ENCODE measurements at places on chromosomes 12 and 14.

- no peak for DNase-seq
Observed at GRCh38 chr12:17695495-17695894, 394.5 kb downstream of the RERGL start.

- DNase-seq, result no peak
Observed at GRCh38 chr14:90757452-90757851, 58.8 kb downstream of the TTC7B start.

- DNase-seq, result no peak
Observed at GRCh38 chr12:1778911-1779310, 41.5 kb upstream of the LRTM2 start.

DNA sequence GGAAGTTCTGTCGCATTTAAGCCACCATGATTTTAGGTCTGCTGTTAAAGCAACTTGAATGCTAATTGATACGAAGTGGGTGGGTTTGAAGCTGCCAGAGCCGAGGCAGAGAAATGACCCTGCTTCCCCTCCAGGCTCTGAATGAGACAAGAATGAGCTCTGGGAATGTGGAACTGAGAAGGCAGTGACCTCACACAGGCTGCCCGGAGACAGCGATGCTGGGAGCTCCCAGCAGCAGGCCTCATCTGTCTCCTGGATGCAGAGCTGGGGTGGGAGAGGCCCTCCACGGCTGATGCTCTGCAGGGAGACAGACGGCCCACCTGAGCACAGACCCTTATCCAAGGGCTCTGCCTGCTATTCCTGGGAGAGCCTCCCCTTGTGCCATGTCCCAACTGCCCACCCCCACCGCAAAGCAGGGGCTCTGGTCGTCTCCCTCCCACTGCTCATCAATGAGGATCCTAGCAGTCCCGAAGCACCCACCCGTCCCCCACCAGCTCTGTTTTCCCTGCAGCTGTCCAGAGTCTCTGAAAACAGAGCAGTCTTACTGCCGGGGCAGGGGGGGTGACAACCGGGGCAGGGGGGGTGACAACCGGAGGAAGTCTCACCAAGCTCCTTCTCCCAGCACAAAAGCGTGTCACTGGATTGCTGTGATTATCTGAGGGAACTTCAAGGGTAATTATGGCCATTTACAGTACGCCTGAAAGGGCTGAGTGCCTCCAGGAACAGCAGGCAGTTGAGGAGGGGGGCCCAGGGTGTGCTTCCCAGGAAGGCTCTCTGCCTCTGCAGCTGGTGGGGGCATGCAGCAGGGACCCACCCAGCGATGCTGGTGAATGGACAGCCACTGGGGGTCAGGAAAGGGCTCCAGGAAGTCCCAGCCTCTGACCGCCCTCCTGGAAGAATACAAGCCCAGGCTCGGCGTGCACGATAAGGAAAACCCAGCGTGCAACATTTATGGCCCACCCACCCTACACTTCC, 67.8 kb downstream of the CHGA start:
- DNase-seq, result no peak

DNA sequence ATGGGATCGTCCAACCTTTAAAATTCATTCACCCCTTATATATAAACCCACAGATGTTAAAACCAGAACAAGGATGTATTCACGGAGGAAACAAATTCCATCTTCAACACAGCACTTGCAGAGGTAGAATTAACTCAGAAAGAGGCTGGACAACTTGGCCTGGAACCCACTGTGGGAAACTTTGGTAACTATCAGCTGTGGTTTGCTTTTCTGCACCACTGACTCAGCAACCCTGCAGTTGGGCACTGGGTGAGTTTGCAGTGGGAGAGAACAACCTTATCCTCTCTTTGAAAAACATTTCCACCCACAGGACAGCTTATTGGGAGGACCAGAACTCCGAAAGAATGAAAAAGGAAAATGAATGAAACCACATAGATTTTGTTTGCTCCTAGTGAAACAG, 66.3 kb downstream of the ZNF664 start:
- DNase-seq, result no peak

DNA sequence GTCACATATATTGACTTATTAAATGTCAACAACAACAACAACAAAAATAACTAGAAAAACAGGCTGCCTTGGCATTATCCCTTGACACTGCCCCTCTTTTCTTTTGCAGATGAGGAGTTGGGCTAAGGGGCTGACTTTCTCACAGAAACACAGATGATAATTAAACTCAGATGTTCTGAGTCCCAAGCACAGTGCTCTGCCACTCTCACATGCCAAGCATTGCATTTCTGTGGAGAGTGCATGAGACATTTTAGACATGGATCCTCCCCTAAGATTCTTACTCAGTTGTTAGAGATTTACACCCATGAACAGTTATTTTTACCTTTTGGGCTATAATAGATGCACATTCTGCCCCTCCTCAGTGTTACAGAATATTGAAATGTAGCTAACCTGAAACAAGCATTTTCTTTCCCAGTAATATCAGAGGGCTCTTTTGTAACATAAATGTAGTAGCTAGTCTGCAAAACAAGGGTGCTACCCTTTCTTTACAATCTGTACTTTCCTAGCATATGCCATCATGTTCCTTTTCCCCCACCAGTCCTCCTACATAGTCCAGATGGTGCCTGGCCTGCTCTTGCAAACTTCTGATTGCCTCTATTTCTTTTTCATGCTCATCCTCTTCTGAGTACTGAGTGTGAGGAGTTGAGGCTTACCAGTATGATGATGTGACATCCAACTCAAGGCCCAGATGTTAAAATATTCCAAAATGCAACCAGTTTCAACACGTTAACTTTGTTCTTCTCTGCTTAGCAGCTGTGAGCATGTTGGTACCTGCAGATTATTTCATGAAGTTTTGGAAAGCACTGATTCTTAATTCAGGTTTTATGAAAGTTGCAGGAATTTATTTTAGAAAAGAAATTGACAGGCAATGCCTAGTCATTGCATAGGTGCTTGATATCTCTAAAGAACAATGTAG, 125.0 kb upstream of the ATP2B1 start:
- no peak for DNase-seq

DNA sequence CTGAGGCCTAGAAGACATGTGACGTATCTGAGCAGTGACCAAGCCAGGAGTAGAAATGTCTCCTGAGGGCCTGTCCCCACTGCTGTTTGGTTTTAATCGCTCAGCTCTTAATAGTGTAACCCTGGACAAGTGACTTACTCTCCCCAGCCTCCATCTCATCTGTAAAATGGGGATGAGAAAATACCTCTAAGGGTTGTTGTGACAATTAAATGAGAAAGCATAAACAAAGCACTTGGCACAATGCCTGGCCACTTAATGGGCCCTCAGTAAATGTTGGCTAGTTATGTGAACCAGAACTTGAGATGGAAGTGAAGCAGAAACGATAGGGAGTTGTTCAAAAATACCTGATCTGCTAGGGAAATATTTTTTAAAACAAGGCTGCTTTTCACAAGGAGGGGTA, 58.2 kb downstream of the HMGA2 start:
- DNase-seq, result peak; percentile 35

DNA sequence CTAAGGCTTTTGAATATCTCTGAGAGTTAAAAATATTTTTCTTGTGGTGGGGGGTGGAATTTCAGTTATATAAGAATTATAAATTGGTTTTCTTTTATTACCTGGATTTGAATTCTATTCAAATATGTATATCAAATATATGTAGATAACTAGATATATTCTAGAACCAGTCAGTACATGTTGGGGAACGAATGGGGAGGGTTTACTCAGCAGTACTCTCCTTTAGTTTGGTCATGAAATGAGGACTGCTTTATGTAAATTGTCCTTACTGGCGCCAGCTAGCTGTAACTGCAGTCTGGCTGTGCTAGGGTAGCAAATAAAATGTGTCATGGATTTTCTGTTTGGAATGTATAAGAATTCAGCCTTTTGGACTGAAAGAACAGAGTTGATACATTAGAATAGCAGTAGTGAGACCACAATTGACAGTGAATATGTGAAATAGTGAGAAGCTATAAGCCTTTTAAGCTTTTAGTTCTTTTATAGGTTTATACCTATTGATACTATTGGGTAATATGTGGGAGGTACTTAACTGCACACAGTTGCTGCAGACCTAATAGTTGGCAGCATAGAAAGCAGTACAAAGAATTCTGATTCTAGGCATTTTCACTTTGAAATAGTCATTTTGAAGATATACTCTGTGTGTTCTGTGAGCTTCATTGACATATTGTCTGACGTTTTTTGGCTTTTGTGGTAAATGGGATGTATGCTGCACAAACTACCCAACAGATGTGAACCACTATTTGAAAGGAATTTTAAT, 29.0 kb downstream of the ATF7IP start:
- peak; percentile 87 for DNase-seq

DNA sequence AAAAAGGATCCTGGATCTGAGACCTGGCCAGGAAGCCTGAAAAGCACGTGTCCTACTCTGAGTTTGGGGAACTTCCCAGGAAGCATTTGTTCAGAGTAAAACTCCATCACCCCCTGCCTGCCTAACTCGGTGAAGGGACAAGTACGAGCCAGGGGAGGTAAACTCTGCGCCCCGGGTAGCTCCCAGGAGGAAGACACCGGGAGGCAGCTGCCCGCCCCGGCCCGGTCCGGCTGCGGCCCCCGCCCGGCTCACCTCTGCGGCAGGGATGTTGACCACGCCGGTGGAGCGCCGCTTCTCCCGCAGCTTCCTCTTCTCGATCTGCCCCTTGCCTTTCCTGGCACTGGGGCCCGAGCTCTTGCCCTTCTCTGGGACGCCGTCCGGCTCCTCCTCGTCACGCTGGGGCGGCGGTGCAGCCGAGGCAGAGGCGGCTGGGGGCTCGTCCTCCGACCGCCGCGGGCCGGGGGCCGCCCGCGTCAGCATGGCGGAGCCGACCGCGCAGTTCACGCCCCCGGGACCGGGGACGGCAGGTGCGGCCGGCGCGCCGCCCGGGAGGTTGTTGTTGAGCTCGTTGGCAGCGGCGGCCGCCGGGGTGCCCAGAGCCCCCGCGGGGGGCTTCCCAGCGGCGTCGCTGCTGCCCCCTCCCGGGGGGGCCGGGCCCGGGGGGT, 1.2 kb downstream of the PAWR start:
- DNase-seq, result no peak

GRCh38 chr12:24631676-24632426, 317.1 kb downstream of the BCAT1 start:
- DNase-seq, result no peak

DNA sequence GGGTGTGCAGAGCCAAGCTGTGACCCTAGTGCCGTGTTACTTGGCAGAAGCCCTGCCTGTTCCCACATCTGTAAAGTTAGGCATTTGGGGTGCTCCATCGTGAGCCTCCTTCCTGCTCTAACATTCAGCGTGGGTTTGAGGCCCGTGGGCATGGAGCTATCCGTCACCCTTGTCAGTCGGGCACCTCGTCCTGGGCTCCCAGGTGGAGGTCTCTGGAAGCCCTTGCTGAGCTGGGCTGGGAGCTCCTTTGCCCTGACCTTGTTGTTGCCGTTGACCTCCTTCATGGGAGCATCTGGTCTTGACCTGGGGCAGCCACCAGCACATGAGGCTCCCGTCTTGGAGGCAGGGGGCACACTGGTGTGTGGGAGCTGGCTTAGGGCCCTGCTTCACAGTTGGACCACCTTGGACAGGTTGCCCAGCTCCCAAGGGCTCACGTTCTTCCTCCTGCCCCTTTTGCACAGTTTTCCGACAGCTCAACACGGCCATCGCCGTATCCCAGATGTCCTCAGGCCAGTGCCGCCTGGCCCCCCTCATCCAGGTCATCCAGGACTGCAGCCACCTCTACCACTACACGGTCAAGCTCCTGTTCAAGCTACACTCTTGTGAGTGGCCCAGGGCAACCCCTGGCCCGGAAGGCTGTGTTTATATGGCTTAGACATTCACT, 18.5 kb downstream of the HIP1R start:
- DNase-seq, result no peak

DNA sequence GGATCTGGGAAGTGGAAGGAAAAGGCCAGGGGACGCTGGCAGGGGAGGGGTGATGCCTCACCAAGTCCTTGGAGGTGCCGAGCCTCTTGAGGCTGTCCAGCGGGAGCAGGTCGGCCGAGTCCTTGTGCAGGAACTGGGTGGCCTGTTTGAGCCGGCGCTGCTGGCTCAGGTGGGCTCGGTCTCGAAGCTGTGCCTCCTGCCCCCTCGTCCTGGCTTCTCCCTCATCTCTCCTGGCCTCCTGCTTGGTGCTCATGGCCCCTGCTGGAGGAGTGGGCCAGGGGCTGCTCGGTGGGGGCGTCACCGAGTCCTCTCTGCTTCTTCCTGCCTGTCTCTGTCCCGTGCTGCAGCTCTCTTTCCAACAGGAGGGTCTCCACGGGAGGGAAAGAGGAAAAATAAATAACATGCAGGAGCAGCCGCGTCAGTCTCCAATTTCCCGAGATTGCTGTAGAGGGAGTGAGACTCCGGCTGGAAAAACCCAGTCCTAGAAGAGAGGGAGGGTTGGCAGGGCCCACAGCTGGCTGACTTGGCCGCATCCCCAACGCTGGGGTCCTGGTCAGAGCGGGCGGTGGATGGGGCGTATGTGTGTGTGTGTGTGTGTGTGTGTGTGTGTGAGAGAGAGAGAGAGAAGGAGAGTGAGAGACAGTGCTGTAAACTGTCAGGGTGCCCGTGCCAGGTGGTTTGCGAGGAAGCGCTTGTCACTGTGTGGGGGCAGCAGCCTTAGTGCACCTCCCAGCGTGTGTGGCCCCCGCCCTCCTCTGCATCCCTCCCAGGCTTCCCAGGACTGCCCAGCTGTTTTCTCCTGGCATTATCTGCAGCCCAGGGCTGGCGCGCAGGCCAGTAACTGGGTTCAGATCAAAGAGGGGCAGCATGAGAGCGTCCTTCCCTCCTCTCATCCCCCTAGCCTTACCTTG, at the start of gene NRIP2:
TSS of gene NRIP2 (minus strand) at position 455 of the 911 bp plus-strand sequence. CDS start at position 403, 52 bp downstream.
- DNase-seq, result no peak

- DNase-seq, result peak; percentile 19
Observed at GRCh38 chr12:2891240-2892053, 756 bp downstream of the TULP3 start.

DNA sequence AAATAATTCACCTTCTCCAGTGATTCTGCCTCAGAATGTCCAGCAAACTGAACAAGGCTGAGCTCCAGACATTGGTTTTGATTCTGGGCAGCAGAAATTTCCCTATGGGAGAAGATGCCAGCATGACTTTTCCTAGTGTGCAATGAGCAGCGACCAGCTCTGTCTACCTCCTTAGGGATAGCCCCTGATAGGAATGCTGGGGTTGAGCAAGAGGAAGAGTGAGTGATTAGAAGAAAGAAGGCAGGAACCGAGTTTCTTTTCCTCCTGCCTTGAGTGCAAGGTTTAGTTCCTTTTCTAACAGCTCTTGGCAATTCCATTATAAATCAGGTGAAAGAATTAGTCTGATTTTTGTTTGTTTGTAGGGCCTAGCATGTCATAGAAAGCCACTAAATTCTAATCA, 379.0 kb downstream of the DAD1 start:
- DNase-seq, result no peak

DNA sequence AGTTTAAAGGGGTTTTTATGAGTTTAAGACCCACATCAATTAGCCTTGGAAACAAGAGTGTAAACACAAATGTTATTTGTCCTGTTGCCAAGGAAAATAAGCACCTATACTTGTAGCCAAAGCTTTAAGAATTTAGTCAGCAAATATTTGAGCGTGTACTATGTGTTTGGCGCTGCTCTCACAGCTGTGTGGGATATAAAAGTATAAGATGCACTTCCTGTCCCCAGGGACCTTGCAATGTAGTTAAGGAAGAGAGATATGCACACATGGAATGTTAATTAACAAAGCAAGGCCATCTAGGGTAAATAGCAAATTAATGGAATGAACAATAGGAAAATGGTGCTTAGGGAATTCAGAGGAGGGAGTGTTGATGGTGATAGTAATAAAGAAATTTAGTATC, 134.9 kb upstream of the SRRM4 start:
- DNase-seq, result no peak

- peak; percentile 55 for DNase-seq
Observed at GRCh38 chr12:119153477-119154434, 25.0 kb upstream of the HSPB8 start.

- DNase-seq, result no peak
Observed at GRCh38 chr14:67515386-67516079, 17.6 kb upstream of the PLEKHH1 start.

All from hematopoietic multipotent progenitor cell treated with erythropoietin and hydrocortisone succinate and interleukin-3 and kit ligand, for 8 days (in vitro differentiated cells).